ENCODE measurements at places on chromosomes 7 and 10. TPM values are rescaled to one million over a fixed set of nuclear protein-coding genes. Genes with fewer than 3 reads are reported as not detected.

Gene CCDC172
- not detected for total RNA-seq

Gene H2BK1
- total RNA-seq, result not detected

Gene CALN1
- 41.5 TPM for total RNA-seq

Gene MLXIPL
- 0.69 TPM for total RNA-seq

Gene EPHA1
- 7.8 TPM for total RNA-seq

Gene PDE6C
- total RNA-seq, result not detected

Gene OR6B1
- total RNA-seq, result not detected

Gene ARMC10
- 39.0 TPM for total RNA-seq

Gene PTPN20
- 34.8 TPM for total RNA-seq

Gene FAM25G
- total RNA-seq, result not detected

Gene SYPL1
- total RNA-seq, result 21.9 TPM

Gene SPDYE8
- total RNA-seq, result 0.46 TPM

Gene WDFY4
- 1.6 TPM for total RNA-seq

Gene GPR37
- total RNA-seq, result 10.8 TPM

Gene STOX1
- total RNA-seq, result 15.7 TPM

Gene LBX1
- total RNA-seq, result not detected

Gene NME8
- not detected for total RNA-seq

Gene ZNF37A
- 32.8 TPM for total RNA-seq

Gene CNNM1
- total RNA-seq, result 6.5 TPM

Gene KDM7A
- total RNA-seq, result 12.9 TPM

Gene PLXNA4
- total RNA-seq, result 50.3 TPM

Gene BAG3
- 2.1 TPM for total RNA-seq

Gene SPAM1
- total RNA-seq, result not detected

Gene DLG5
- 57.4 TPM for total RNA-seq

Gene HOXA7
- not detected for total RNA-seq

Gene FAS
- total RNA-seq, result 2.5 TPM

Gene PAPOLB
- total RNA-seq, result 1.8 TPM

Gene STEAP2
- 9.9 TPM for total RNA-seq

Gene IFIT3
- 8.5 TPM for total RNA-seq

Gene IFIT1B
- 0.92 TPM for total RNA-seq

Gene GPR26
- 13.8 TPM for total RNA-seq

Gene TMEM213
- not detected for total RNA-seq

Gene NEBL
- 66.4 TPM for total RNA-seq
